ENCODE measurements at places on chromosomes 13 and 19. TPM values are rescaled to one million over a fixed set of nuclear protein-coding genes. Genes with fewer than 3 reads are reported as not detected.
A peak's percentile ranks its signal among the peaks of the same experiment; 100 is the strongest.

The GPR42 gene
- not detected for polyA plus RNA-seq

The LILRB3 gene
- polyA plus RNA-seq: 0.29 TPM

The GPC5 gene
- 3.1 TPM for polyA plus RNA-seq

The VSTM1 gene
- not detected for polyA plus RNA-seq

The PSG7 gene
- not detected for polyA plus RNA-seq

The DNAAF3 gene
- polyA plus RNA-seq: 0.64 TPM

The MEF2B gene
- 22.1 TPM for polyA plus RNA-seq

The APOC4 gene
- not detected for polyA plus RNA-seq

The CEBPA gene
- 5.0 TPM for polyA plus RNA-seq

- DNase-seq: no peak
Observed at GRCh38 chr13:39559847-39560246, 43.1 kb downstream of the LHFPL6 start.

- no peak for DNase-seq
Observed at GRCh38 chr13:112648966-112649690, 40.7 kb upstream of the ATP11A start.

DNA sequence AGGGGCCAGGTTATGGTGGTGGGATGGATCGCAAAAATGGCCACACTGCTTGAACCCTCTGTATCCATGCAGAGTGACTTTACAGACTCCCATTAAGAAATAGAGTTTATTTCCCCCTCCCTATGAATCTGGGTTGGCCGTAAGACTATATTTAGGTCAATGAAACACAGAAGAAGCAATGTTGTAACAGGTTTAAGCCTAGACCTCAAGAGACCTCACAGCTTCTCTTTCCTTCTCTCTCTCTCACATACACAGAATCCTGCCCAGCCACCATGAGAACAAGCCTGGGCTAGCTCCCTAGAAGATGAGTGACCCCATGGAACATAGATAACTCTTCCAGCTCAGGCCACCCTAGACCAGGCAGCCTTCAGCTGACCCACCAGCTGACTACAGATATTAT lies 21.0 kb upstream of the FBL start:
- DNase-seq: no peak

DNA sequence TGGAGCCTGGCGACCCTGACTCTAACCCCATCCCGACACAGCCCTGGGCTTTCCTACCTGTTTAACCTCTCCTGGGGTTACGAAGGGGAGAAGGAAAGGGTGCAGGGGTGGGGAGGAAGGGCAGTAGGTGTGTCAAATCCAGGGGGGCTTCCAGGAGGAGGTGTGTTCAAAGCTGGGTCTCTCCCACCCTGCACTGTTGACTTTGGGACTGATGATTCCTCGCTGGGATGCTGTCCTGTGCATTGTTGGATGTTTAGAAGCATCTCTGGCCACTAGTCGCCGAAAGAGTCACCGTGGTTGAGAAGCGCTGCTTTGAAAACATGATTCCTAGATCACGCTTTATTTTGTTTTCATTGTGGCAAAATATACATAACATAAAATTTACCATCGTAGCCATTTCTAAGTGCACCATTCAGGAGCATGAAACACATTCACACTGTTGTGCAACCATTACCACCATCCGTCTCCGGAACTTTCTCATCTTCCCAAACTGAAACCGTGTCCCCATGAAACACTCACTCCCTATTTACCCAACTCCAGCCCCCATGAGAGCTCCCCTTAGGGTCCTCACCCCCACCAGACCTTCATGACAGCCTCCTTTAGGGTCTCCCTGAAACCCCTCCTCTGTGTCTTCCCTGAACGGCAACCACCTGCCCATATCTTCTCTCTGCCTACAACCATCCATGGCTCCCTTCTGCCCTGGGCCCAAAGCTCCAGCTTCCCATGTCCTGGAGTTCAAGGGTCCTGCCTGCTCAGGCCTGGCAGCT lies 4.4 kb upstream of the FCER2 start:
- DNase-seq: no peak

DNA sequence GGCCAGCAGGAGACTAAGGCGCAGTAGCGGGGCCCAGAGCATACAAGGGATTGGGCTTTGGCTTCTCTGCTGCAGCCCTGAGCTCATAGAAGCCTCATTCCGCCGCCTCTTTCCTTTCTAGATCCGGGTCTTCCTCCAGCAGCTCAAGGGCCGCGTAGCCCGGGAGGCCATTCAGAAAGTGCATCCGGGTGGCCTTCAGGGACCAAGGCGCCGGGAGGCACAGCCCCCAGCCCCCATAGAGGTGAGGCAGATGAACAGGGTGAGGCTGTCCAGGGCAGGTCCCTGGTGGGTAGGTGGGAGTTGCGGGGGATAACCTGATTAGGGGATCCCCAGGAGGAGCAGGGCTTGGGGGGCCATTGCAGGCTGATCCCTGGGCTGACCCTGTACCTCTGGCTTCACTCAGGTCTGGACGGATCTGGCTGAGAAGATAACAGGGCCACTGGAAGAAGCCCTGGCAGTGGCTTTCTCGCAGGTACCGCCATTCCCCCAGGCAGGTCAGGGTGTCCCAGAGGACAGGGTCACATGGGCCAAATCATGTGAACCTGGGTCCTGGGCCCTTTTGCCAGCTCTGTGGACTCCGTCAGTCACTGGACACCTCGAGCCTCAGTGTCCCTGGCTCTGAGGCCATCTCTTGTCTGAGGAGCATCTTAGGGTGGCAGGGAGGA lies 1.3 kb downstream of the SNAPC2 start:
- DNase-seq: no peak

- no peak for DNase-seq
Observed at GRCh38 chr13:111947026-111947810, 119.7 kb upstream of the SOX1 start.

GRCh38 chr13:108096301-108096915 lies 118.9 kb downstream of the LIG4 start:
- peak; percentile 75 for DNase-seq

- DNase-seq: peak; percentile 55
Observed at GRCh38 chr19:13795595-13796300, 505 bp downstream of the ZSWIM4 start.

GRCh38 chr13:20219577-20219976 lies 12.5 kb downstream of the GJB6 start:
- DNase-seq: no peak

DNA sequence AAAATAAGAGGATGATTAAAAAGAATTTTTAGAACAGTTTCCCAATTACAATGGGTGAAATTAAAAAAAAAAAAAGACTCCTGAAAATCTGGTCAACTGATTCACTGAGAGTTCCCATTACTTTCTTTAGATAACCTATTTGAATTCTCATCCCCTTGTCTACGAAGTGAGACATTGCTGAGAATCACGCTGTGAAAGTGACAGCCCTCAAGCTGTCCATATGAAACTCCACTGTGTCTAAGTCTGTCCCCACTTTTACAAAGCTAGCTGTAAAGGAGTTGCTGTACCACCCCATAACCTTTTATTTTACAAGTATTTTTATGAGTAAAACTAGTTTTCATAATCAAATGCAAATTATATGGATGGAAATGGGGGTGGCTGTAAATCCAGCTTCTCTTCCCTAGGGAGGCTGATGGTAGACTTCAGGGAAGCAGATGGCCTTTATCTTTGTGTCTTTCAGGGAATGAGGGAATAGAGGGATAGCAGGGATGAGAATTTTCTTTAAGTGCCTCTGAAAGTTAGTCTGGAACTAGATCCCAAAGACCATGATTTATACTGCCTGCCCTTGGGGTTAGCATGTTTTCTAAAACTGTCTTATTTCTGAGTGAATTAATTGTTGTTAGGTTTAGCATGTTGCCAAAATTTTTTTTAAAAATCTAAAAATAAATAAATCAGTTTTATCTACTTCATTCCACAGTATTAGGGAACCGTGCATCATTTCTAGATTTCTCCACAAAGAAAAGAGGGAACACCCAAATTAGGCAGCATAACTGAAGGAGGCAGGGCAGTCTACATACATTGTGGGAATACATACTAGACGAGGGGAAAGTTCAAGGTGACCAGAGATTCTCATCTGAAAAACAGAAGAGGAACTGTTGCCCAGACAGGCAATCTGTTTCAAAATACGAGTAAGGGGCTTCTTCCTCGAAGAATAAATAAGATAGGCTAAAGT lies 1219.1 kb downstream of the UQCRFS1 start:
- no peak for DNase-seq

GRCh38 chr13:51125495-51126226 lies 14.6 kb upstream of the C13orf42 start:
- DNase-seq: peak; percentile 66

All from brain (organoid and tissue), 16 donors.